ENCODE measurements at places on chromosomes 12 and 14.

- no peak for DNase-seq
Measured at GRCh38 chr12:19404242-19404880, 34.9 kb upstream of the AEBP2 start.

DNA sequence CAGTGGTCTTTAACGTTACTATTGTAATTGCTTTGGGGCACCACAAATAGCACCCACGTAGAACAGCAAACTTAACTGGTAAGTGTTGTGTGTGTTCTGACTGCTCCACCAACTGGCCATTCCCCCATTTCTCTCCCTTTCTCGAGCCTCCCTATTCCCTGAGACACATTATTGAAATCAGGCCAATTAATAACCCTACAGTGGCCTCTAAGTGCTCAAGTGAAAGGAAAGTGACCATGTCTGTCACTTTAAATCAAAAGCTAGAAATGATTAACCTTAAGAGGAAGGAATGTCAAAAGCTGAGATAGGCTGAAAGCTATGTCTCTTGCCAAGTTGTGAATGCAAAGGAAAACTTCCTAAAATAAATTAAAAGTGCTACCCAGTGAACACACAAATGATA lies 22.3 kb downstream of the PPP1R13B start:
- DNase-seq = no peak

DNA sequence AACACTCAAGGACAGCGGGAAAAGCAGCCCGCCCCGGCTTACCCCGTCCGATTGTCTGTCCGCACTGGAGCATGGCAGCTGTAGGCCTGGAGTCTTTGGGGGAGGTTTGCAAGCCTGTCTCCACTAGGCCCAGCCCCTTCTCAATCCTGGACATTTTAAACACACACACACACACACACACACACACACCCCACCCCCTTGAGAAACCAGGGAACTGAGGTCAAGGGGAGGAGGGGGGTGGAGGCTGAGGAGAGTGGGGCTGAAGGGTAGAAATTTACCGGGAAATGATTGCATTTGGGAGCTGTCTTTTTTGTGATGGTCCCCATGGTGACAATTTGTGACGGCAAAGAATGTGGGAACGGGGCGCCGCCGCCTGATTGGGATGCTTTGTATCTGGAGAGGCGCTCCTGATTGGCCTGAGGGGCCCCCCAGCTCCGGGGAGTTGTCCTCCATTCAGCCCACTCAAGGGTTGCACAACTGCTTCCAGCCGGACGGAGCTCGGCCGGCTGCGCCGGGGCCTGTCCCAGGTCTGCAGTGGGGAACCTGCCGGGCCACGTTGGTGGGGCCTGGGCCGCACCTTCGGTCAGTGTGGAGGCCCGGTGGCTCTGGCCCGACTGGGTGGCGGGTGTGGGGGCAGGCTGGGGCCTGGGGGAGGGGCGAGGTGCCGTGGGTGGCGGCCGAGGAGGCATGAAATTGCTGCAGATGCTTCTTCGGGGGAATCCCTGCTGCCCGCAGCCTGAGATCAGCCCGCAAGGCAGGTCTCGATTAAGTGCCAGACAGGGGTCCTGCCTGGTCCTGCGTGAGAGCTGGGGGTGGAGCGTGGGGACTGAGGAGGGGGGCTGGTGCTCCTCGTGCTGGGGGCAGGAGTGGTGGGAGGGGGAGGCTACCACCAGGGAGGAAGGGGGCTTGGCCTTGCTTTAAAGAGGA lies at the start of gene FAM181A:
Gene FAM181A, plus strand, starts transcription at position 472 of the 927 bp plus-strand sequence. CDS start 942 bp downstream, outside the sequence.
- DNase-seq = no peak

- no peak for DNase-seq
Measured at GRCh38 chr12:115598871-115599811, 678.4 kb downstream of the MED13L start.

GRCh38 chr12:30450872-30451271 lies 244.8 kb downstream of the IPO8 start:
- no peak for DNase-seq

DNA sequence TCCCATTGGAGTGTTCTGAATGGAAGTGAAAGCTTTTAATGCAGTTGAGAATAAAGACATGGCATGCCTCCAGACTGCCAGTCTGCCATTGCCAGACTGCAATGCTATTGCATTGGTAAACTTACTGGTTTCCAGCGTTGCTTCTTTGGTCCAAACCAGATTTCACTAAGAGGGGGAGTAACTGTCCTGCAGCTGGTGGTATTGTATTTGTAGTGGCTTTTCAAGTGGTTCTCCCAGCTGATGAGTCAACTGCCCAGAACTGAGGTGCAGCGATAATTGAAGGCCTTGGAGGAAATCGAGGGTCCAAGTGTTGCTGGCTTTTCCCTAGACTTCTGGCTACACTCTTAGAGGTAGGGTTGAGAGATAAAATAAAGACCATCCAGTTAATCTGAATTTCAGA lies 31.9 kb downstream of the ERG28 start:
- no peak for DNase-seq

- DNase-seq = no peak
Measured at GRCh38 chr12:106981788-106982187, 5.2 kb downstream of the MTERF2 start.

DNA sequence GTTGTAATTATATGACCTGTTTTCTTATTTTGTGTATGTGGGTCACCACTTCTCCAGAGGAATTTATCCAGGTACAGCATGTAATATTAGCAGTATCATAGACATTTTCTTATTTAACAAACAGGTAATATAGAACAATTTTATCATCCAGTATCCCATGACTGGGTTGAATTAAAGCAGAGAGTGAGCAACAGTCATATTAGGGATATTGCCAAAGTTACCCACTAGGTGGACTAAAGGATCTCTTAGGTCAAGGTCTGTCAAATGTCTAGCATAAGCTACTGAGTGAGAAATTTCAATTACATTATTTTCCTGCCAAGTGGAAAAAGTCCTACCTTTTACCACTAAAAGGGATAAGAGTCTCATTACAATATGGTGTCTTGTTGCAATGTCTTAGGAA lies 62.1 kb upstream of the TRIM9 start:
- DNase-seq = no peak

DNA sequence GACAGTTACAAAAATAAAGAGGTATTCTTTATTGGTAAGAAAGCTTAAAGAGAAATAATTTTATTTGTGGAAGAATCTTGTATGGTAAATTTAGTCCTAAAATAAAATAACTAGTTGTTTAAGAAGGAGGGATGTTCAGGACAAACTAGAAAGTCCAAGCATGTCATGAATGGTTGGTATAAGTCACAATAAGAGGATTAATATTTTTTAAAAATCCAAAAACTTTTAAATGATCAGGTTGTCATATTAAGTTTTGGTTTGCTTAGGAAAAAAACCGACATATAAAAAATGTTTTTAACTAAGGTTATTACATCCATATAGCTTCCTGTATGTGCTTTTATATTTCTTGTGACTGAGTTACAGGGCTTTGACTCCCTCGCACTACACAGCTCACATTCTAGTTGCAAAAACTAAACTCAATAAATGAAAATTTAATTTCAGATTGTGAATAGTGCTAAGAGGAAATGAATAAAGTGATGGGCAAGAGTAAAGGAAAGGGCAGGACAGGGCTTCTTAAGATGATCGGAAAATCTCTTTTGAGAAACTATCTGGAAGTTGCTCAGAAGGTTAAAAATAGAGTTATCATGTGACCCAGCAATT lies 80.7 kb upstream of the METAP2 start:
- no peak for DNase-seq

- DNase-seq = no peak
Measured at GRCh38 chr12:31594681-31595080, 3.7 kb upstream of the DENND5B start.

DNA sequence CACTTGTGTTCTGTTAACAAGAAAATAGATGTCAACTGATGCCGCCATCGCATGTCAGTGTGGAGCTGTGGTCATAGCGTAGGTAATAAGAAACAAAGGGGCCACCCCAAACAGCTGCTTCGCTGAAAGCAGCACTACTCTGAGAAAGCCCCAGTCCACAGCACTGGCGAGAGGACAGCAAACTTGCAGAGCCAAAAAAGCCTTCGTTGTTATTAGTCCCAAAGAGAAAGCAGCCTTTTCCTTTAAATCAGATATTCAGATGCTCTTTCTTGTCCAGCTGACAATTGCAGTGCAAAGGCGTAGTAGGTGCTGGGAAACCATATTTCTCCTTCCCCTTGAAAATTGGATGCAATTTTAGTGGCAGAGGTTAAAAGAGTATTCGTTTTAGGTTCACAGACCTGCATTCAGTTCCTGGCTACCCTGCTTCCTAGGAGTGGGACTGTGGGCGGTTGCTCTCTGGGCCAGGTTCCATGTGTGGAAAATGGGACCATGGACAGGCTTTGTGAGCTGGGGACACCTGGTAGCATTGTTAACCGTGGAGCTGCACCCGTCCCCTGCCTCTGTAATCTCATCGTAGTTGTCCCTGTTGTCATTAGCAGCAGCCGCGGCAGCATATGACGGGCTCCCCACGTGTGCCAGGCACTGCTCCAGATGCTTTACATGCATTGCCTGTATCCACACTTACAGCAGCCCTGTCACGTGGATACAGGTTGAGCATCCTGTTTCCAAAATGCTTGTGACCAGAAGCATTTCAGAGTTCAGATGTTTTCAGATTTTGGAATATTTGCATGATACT lies 54.2 kb downstream of the ELK3 start:
- DNase-seq = no peak
